ENCODE measurements at places on chromosomes 6 and 20. TPM values are rescaled to one million over a fixed set of nuclear protein-coding genes. Genes with fewer than 3 reads are reported as not detected.

DNA sequence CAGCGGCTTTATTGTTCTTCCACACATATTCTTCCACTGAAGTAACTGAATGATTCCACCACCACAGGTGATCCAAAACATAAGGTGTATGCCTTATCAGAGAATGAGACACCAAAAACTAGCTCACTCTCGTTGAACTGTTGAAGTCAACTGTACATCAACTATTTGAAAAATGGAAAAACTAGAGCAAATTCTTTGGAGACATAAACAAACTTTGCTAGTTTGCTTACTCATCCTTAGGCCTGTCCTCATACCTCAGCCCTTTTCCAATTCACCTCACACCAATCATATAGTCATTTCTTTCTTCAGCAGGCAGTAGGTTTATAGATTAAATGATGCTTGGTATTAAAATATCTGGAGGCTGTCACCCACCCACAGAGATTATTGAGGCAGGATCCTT is 77.1 kb upstream of the RNF217 start:
- H3K27me3 ChIP-seq, result no peaks in the 10 kb centered on the region
- no peaks in the 10 kb centered on the region for H3K4me1 ChIP-seq
- no peak overlapping the region for H3K27ac ChIP-seq

GRCh38 chr6:25971187-25971821 is 8.7 kb downstream of the TRIM38 start:
- no peak overlapping the region for H3K27ac ChIP-seq
- H3K4me1 ChIP-seq, result peaks cover 11% of the 10 kb centered on the region
- no peak overlapping the region for H3K4me3 ChIP-seq

- no peaks in the 10 kb centered on the region for H3K4me1 ChIP-seq
- no peaks in the 10 kb centered on the region for H3K27me3 ChIP-seq
- no peak overlapping the region for H3K27ac ChIP-seq
- no peak overlapping the region for H3K4me3 ChIP-seq
- H3K36me3 ChIP-seq, result no peaks in the 10 kb centered on the region
These were observed 4.8 kb upstream of the CSTL1 start for GRCh38 chr20:23434521-23435313.

DNA sequence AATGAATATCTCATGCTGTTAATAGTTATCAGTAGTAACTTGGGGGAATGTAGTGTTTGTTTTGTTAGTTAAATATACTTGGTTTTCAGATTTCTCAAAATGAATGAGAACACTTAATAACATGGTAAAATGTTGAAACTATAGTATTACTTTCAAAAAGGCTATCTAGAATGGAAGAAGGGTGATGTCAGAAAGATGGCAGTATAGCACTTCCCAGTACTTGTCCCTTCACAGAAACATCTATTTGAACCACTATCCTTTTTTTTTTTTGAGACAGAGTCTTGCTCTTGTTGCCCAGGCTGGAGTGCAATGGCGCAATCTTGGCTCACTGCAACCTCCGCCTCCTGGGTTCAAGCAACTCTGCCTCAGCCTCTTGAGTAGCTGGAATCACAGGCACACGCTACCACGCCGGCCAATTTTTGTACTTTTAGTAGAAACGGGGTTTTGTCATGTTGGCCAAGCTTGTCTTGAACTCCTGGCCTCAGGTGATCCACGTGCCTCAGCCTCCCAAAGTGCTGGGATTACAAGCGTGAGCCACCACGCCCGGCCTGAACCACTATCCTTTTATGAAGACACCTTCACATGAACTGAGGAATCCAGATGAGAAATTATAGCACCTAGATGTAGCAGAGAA is 4.7 kb upstream of the ECHDC1 start:
- H3K36me3 ChIP-seq, result no peaks in the 10 kb centered on the region
- no peaks in the 10 kb centered on the region for H3K4me1 ChIP-seq
- no peak overlapping the region for H3K27ac ChIP-seq
- H3K27me3 ChIP-seq, result no peaks in the 10 kb centered on the region
- DNase-seq, result no peak
- H3K4me3 ChIP-seq, result no peak overlapping the region

GRCh38 chr20:17524560-17524959 is 6.6 kb downstream of the BFSP1 start:
- H3K27ac ChIP-seq, result no peak overlapping the region
- no peaks in the 10 kb centered on the region for H3K4me1 ChIP-seq
- H3K27me3 ChIP-seq, result no peaks in the 10 kb centered on the region
- no peak overlapping the region for H3K4me3 ChIP-seq

Gene GGTLC1
- total RNA-seq, result not detected

Gene AKAP12
- total RNA-seq, result 27.3 TPM

Gene ADAM33
- 3.0 TPM for total RNA-seq

Data from endodermal cell (in vitro differentiated cells).